ENCODE measurements at places on chromosomes 2 and 18. TPM values are rescaled to one million over a fixed set of nuclear protein-coding genes. Genes with fewer than 3 reads are reported as not detected.

Gene CAMKMT
- total RNA-seq: 7.9 TPM

- H3K27me3 ChIP-seq: no peaks in the 10 kb centered on the region
- H3K27ac ChIP-seq: no peak overlapping the region
- peaks cover 2% of the 10 kb centered on the region for H3K36me3 ChIP-seq
These were observed 8.9 kb downstream of the LAPTM4A start for GRCh38 chr2:20042531-20042930.

- no peak overlapping the region for H3K27ac ChIP-seq
- no peaks in the 10 kb centered on the region for H3K36me3 ChIP-seq
- no peak for DNase-seq
- H3K4me3 ChIP-seq: no peak overlapping the region
These were observed 1082.2 kb upstream of the DDX18 start for GRCh38 chr2:116732322-116732721.

Gene GALNT3
- total RNA-seq: 0.66 TPM

DNA sequence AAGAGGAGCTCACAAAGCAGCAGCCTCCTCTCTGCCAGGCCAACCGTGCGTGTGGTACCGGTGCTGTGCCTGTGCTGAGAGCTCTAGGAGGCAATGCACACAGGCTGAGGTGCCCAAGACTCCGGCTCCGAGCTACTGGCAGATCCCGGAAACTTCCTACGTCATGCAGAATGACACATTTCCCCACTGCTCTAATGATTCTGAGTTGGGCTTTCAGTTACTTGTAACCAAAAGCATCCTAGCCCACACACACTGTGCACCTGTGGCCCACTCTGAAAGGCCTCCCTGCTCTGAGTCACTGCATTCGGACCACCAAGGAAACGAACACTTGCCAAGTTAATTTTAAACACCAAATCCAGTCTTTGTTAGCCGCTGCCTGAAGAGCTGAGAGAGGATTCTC, 9.3 kb upstream of the RNU4ATAC start:
- no peaks in the 10 kb centered on the region for H3K27me3 ChIP-seq
- no peak overlapping the region for H3K27ac ChIP-seq
- H3K4me3 ChIP-seq: no peak overlapping the region
- H3K36me3 ChIP-seq: peaks cover 8% of the 10 kb centered on the region

Gene UGT1A10
- total RNA-seq: not detected

Gene MEP1B
- total RNA-seq: under 0.01 TPM

Gene ZBTB7C
- total RNA-seq: 0.33 TPM

Gene RAB6D
- total RNA-seq: under 0.01 TPM

DNA sequence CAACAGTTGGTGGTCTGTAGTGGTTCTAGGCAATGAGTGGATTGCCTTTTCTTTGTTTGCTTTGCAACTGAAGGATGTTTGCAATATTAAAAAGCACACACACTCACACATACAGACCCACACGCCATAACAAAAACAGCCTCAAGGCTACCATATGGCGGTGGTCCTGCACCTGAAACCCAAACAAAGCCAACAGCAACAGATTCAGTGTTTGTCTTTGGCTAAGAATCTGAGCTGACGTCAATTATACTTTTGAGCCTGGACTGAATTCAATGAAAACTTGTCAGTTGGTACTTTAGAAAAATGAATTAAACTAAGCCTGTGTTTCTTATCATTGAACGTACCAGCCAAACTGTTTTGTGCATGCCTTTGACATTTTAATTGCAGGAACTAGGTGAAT, 65.0 kb upstream of the NYAP2 start:
- H3K4me3 ChIP-seq: no peak overlapping the region
- DNase-seq: peak; percentile 69
- no peaks in the 10 kb centered on the region for H3K36me3 ChIP-seq
- no peaks in the 10 kb centered on the region for H3K4me1 ChIP-seq

DNA sequence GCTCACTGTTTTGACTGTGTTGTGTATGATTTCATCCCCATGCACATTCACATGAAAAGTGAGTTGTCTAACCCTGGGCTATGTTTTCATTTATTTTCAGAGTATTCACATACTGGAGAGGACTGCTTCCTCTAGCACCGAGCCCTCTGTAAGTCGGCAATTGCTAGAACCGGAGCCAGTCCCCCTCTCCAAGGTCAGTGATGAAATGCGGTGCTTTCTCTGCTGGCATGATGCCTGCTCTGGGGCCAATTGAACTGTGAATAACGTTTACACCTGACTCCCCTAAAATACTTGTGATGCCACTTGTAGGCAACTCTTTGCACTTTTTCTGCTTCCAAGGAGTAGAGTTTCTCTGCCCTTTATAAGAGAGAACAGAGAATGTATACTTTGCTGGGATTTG, 126.9 kb downstream of the PRKRA start:
- no peak for DNase-seq
- no peaks in the 10 kb centered on the region for H3K36me3 ChIP-seq
- H3K27me3 ChIP-seq: no peaks in the 10 kb centered on the region
- no peak overlapping the region for H3K4me3 ChIP-seq

Gene ACVR1
- 30.8 TPM for total RNA-seq

GRCh38 chr18:41666231-41666630, 288.8 kb upstream of the PIK3C3 start:
- H3K4me1 ChIP-seq: no peaks in the 10 kb centered on the region
- H3K36me3 ChIP-seq: no peaks in the 10 kb centered on the region
- H3K27ac ChIP-seq: no peak overlapping the region

Gene NLRC4
- not detected for total RNA-seq

Gene PPM1B
- total RNA-seq: 34.5 TPM

Gene TGIF1
- total RNA-seq: 157 TPM

GRCh38 chr2:153222231-153223165, 256.1 kb downstream of the RPRM start:
- no peak overlapping the region for H3K4me3 ChIP-seq
- DNase-seq: no peak
- H3K27me3 ChIP-seq: no peaks in the 10 kb centered on the region
- no peak overlapping the region for H3K27ac ChIP-seq
- no peaks in the 10 kb centered on the region for H3K36me3 ChIP-seq

DNA sequence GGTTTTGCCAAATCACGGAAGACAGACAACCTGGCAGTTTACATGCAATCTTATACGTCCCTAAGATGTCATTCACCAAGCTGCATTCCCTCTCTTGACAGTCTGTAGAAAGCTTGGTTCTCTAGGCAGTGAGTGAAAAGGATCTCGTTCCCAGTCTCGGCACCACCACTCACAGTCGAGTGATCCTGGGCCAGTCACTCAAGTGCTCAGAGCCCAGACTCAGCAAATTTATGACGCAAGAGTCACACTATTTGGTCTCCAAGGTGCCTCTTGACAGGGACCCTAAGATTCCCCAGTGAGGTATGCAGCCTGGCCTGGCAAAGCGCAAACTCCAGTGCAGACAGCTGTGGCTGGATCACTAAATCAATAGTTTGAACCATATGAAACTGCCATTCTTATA, 77.9 kb downstream of the EIPR1 start:
- DNase-seq: no peak
- no peaks in the 10 kb centered on the region for H3K36me3 ChIP-seq
- no peak overlapping the region for H3K27ac ChIP-seq
- H3K4me3 ChIP-seq: no peak overlapping the region
- H3K4me1 ChIP-seq: peaks cover 3% of the 10 kb centered on the region

Gene TMEM182
- total RNA-seq: 3.9 TPM
